ENCODE measurements at places on chromosomes 11 and 22. TPM values are rescaled to one million over a fixed set of nuclear protein-coding genes. Genes with fewer than 3 reads are reported as not detected.

- DNase-seq, result no peak
Measured at GRCh38 chr22:22748297-22748743, 103.9 kb downstream of the GGTLC2 start.

- DNase-seq, result no peak
Measured at GRCh38 chr22:35887296-35887875, 141.2 kb downstream of the RBFOX2 start.

GRCh38 chr11:20488352-20488751, 100.8 kb downstream of the PRMT3 start:
- DNase-seq, result no peak

- DNase-seq, result no peak
Measured at GRCh38 chr11:133950874-133951326, 5.9 kb downstream of the IGSF9B start.

- no peak for DNase-seq
Measured at GRCh38 chr11:115321605-115322289, 182.5 kb downstream of the CADM1 start.

DNA sequence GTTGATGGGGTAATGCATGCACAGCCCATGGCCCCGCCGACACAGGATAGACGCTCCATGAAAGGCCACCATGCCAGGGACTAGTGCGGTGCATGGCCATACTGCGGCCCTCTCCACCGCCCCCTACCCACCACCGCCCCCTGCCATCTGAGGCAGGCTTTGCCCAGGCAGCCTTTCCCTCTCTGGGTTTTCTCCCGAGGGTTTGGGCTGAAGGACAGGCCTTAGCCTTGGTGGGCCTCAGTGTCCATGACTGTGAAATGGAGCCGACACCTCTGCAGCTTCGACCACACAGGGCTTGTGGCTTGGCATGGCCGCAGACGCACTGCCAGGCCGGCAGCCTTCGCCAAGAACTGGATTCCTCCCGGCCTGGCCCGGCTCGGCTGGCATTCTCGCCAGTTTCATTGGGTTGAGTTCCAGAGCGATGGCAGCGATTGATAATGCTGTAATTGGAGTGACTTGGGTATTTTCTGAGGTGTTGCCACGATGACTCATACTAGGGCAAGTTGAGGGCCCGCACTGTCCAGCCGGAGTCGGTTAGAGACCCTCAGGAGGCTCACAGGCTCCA, 111.3 kb downstream of the WNT7B start:
- DNase-seq, result no peak

DNA sequence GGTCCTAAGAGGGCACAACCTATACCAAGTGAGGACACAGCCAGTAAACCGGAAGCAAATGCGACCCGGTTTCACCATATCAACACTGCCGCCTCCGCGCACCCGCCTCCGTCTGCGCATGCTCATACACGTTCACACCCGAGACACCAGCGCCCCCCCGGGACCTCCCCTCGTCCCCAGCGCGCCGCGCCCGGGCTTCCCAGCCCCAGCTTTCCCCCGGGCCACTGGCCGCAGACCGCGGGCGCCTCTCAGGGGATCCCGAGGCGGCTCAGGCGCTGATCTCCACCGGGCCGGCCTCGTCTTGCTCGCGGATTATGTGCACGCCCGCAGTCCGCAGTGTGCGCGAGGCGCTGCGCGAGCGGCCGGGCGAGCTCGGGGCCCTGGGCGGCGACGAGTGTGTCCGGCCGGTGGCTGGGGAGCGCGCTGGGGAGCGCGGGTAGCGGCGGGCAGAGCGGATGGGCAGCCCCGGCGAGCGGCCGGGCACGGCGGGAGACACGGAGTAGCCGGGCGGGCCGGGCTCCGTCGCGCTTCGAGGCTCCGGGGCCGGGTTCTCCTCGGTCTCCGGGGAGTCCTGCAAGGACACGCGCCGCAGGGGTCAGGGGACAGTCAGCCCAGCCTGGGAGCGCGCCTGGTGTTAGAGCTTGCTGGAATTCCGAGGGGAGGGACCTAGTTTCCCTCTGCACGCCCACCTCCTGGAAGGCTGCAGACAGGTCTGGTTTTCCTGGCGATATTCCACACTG, 2.0 kb downstream of the HEPN1 start:
- DNase-seq, result no peak

GRCh38 chr11:20973940-20974559, 304.7 kb downstream of the NELL1 start:
- no peak for DNase-seq

DNA sequence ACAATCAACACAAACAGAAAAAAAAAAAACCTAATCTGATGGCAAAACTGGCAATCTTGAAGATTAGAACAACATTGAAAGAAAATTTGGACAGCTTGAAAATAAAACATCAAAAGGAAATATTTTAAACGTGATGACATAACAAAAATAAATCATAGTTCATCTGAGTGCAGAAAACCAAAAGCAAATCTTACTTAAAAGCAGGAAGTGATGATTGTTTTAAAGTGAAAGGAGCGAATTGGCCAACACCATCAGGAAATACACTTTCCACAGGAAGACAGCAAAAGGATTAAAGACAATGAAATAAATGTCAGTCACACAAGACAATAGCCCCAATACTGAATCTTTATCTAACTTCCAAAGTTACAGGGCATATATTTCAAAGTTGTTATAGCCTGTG, 696.5 kb upstream of the CHORDC1 start:
- DNase-seq, result no peak

DNA sequence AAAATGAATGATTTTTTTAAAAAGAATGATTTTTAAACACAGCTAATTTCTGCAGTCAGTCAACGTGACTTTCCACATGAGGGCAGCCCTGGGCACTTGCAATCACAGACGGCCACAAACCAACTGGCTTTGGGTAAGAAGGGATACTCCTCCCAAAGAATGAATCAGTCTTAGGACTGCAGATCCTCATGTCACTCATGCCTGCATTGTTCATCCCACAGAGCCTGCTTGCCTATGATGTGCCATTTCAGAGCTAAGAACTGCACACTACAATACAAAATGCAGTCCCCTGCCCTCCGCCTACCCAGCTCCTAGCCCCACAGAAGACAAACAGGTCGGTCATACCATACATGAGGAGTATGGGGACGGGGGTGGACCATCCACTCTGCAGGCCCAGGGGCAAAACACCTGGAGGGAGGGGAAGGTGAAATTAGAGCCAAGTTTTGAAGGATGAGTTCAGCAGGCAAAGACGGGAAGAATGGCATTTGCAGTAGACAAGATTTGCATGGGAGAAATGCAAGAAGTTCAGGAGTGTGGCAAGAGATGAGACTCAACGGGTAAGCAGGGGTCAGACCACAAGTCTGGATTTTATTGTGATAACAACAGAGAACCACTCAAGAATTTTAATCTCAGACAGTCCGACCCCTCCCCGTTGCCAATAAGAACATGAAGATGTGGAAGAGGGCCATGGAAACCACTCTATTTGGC, 24.7 kb downstream of the PACSIN2 start:
- DNase-seq, result no peak

DNA sequence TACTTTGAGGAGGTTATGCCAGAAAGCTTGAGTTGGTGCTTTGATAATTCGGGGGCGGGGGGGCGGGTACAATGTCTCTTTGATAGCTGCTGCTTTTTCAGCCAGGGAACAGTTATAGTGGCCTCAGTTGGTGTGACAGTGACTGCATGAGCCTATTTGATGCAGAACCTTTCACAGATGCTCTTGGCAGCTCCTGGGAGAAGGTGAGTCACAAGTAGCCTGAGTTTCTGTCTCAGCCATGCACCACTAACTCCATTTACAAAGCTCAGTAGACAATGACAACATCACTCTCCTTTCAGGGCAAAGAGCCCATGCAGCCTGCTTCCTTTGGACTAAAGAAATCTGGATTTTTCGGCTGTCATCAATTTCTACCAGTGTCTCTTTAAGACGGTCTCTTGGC, 42.1 kb upstream of the SEZ6L start:
- DNase-seq, result no peak

GRCh38 chr11:93490996-93491618, 52.1 kb downstream of the SMCO4 start:
- no peak for DNase-seq

Gene IRF7
- 70.7 TPM for polyA plus RNA-seq

Gene SYNGR1
- polyA plus RNA-seq, result 5.1 TPM

Gene KDM4D
- polyA plus RNA-seq, result 2.6 TPM

Measured in GM12878 (cell line).